ENCODE measurements at places on chromosomes 12 and 14.

GRCh38 chr12:30845676-30846075 lies 80.9 kb upstream of the TSPAN11 start:
- DNase-seq: no peak

GRCh38 chr12:29086325-29087271 lies 62.5 kb upstream of the FAR2 start:
- no peak for DNase-seq

DNA sequence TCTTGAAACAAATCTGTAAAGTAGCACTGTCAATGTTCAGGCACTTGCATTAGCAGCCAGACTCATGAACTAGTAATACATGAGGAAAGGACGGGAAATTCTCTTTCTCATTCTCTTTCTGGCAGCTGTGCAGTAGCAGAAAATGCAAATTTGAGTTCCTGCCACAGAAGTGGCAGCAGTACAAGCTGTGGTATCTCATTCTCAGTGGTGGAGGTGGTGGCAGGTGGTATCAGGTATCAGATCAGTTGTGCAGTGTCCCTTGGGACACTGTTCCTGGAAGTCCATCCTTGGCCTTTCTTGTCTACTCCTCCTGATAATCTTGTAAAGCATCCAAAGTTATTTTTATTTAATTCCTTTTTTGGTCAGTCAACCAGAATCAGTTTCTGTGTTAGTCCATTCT lies 103.0 kb downstream of the C12orf42 start:
- no peak for DNase-seq

- no peak for DNase-seq
Measured at GRCh38 chr14:84581041-84581440, 948.9 kb upstream of the FLRT2 start.

GRCh38 chr14:88630565-88630964 lies 67.7 kb downstream of the ZC3H14 start:
- DNase-seq: no peak

DNA sequence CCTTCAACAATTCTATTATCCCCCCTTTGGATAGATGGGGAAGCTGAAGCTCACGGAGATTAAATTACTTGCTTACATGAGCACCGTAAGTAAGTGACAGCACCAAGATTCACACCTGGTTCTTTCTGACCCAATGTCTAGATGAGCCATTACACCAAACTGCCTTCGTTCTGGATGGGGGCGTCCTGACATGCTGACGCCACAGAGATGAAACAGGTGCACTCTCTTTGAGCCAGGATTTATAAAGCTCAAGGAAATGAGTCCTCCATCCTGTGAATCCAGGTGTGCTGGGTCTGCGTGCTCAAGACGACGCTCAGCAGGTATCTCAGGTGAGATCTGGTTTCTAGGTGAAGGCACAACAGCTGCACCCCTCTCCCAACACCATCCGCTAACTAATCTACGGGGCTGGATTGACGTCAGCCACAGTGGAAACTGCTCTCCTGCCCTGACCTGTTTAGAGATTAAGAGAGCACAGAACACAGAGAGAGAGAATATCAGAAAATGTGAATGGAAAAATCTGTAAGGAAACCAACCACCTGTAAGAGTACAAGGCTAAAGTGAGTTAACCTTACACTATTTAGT lies 61.6 kb downstream of the KSR2 start:
- DNase-seq: no peak

GRCh38 chr12:91215940-91216454 lies 33.4 kb upstream of the DCN start:
- no peak for DNase-seq

DNA sequence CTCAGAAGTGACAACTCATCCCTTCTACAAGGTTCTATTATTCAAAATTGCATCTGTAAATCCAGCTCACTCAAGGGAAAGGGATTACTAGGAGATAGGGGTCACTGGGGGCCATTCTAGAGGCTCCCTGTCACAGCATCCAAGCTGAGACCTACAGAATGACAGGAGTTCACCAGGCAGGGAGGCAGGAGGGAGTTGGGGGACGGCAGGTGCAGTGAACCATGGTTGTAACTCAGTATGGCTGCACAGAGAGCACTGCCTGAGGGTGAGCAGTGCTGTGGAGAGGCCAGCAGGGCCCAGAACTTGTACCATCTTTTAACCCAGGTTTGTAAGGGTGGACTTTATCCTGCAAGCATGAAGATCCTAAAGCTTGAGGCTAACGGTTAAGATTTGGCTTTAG lies 37.9 kb upstream of the SINHCAF start:
- no peak for DNase-seq

GRCh38 chr14:52315355-52315718 lies 1.2 kb downstream of the PTGER2 start:
- no peak for DNase-seq
